ENCODE measurements at places on chromosomes 6 and 20.

DNA sequence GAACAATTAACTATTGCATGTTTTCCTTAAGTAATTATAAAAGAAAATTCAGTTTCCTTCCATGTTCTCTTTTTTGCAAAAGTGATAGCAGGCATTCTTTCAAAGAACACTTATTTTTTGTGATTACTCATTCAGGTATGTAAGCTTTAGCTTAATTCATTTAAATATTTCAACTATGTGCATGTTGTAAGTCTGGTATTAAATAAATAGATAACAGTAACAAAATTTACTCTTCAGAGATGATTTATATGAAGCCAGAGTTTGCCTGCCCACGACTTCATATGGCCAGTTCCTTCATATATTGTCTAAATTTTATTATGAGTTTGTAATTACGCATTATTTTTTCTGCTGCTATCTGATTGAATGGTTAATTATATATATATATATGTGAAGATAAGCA is 110.9 kb downstream of the ADGRG6 start:
- DNase-seq, result no peak

- no peak for DNase-seq
These were observed 102.4 kb upstream of the MAP7 start for GRCh38 chr6:136652656-136653055.

DNA sequence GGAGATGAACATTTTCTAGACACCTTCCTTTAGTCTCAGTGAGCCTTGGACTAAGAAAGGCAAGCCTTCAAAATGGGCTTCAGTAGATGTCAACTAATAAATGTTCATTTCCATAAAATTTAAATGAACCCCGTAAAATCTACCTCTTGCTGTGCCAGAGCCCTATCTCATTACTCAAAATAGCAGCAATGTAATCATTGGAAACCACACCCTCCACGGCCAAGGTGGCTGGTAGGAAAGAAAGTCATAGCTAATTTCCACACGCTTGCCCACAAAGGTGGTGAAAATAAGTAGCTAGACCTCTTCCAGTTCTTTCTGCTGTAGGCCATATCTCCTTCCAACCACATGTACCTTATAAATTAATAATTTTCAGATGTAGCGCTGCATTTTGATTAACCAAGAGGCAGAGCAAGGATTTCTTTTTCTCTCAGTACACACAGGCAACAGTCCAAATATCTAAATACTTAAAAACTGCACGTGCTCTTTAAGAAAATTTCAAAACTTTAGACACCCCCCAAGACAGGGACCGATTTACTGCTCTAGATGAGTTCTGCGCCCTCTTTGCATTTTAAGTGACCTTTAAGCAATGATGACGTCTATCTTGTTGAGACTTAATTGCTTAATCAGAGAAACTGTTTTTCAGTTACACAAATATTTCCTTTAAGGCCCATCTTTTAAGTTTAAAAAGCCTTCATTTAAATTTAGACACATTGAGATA is 290.8 kb downstream of the ZNF217 start:
- DNase-seq, result no peak

DNA sequence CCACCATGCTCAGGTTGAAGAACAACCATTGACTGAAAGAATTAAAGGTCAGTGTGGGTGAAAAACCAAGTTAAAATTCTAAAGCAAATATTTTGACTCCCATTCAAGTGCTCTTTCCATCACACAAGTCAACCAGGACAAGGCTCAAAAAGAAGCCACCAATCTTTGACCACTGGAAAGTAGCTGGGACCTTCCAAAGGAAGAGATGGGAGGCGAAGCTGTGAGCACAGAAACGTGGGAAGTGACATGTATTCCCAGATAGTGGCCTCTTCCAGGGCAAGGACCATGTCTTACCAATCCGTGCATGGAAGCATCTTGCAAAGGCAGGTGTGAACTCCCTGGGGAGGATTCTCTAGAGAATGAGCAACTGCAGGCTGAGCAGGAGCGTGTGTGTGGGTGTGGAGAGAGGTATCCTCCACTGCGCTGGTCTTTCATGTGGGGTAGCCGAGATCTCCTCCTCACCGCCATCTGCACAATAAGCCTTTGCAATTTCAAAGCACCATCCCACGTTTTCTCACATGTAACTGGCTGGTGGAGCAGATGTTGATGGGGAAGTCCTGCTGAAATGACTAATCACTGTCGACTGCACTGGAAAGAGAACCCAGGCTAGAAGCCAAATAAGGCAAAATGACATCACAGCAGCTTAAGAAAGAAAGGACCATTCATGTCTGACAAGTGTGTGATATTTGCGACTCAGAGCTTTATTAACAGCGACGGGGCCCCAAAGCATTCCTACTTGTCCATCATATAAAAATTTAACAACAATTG is 189.4 kb upstream of the RREB1 start:
- DNase-seq, result peak; percentile 82

DNA sequence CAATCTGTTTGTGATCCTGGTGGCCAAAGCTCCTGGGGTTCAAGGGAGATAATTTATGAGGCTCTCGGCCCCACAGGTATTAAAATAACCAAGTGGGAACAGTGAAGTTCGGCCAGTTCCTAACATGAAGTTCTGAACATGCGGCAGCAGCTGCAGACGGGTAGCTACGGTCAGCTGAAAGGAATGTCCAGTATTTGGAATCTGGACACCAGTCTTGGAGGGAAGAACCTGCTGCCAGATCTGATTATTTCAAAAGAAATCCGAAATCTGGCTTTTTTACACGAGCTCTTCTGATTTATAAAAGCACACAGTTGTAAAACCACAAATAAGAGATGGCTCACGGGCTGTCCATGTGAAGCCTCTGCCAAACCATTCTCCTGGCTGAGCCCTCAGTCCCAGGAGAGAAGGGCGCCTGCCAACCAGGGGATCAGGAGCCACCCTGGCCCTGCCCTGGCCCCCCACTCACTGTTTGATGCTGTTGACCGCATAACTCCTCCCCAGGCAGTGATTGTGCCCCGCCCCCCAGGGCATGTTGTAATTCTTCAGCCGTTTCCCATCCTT is 28.2 kb upstream of the KCNB1 start:
- no peak for DNase-seq

DNA sequence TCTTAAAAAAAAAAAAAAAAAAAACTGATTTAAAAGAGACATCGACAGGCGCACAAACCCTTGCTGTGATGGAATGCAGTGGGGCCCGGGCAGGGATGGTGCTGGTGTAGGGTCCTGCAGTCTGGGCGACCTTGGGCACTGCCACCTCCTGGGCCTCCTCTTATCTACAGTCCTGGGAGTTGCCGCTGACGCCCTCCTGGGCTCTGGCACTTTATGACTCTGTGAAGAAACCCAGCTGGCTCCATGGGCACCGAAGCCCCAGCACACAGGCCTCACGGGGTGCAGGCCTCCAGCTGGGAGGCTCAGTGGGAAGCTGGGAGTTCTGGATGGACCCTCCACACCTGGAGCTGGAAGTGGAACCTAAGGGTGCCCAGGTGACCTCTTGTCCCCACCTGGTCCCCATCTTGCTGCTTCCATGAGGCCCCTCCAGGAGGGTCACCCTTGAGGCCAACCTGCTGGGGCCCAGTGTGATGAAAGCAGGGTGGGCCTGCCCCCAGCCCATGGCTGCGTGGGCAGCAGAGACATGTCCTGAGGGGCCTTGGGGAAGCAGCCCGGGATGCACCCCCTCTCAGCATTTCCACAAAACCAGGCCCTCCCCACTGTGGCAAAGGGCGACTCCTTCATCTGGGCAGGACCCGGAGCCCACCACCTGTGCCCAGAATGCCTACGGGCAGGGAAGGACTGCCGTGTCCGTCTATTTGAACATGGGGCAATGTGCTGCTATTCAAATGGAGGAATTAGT is 104.9 kb downstream of the ASXL1 start:
- DNase-seq, result no peak

DNA sequence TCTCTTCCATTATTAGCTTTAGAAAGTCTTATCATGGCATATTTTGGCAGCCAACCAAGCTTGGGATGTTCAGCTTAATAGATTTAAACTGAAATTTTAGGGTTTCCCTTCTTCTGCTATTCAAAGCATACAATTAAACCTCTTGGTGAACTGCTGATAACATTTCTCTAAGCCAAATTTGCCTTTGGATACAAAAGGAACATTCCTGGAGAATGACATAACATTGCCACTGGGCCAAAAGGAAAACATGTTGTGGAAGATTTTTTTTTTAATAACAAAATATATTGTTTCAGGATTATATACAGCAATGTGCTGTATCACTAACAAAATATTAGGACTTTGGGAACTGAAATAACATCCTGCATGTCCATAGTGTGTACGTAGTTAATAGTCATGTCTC is 215.1 kb upstream of the TBX18 start:
- DNase-seq, result no peak

GRCh38 chr6:35152067-35152707 is 11.0 kb upstream of the TCP11 start:
- no peak for DNase-seq

- no peak for DNase-seq
These were observed 207.7 kb upstream of the MAN1A1 start for GRCh38 chr6:119557239-119557638.

- no peak for DNase-seq
These were observed 77.5 kb downstream of the ATXN1 start for GRCh38 chr6:16683641-16684194.

DNA sequence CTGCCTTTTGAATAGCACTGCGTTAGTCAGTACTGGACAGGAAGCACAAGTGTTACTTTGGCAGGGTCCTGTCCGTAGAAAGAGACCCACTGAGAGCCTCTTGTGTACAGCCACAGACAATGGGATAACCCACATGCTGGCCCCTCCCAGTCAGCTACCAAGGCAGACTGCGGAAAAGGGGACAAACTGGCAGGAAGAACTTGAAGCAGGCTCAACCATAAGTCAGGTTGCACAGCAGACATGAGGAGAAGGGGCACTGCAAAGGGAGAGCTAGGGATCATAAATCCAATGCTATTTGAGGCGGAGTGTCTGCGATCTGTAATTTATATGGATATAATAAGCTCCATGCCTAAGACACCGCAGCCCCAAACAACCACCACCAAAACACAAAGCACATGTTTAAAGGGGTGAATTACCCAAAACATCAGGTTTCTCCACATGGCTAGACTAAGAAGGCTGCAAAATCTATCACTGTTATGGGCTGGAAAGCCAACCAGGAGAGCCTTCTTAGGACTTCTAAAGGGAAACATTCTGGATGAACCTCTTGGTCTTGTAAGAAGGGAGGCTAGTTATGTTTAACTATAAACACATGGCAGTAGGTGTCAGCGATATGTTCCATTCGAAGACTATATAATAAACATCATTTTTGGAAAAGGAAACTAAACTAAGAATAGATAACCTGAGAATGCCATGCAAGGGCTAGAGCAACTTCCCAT is 141.7 kb downstream of the BACH2 start:
- DNase-seq, result no peak

DNA sequence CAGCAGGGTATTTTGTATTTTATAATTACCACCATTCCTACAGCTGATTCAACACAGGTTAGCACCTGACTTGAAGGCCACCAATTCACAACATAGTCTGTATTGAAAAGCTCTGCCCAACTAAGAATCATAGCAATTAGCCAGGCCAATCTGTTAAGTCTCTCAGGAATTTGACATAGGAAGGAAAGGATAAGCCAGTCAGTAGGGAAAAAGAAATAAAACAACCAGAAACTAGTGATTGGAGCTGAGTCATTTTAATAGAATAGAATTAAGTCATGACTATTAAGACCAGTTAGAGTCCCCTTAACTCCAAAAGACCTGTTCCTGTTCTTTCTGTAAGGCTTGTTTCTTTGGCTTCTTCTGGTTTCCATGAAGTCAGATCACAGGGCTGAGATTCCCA is 8.1 kb downstream of the RANBP9 start:
- DNase-seq, result no peak

GRCh38 chr6:82872185-82872584 is 193.5 kb downstream of the UBE3D start:
- DNase-seq, result no peak

DNA sequence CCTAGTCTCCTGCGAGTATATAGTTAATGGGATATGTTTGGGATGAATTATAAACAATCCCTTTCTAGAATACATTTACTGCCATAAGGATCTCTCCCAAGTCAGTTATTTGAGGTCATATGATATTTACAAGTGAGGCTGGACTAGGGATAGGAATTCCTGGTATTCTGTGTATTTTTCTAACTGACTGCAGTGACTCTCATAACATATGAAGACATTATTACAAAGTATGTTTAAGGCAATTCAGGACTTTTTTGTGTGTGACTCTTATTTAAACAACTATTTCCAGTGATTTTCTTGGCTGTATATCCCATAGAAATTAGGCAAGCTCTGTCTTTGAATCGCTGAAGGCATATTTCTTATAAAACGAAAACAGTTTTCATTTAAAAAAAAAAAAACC is 18.4 kb upstream of the TNFAIP3 start:
- DNase-seq, result no peak

GRCh38 chr20:6122873-6123648 is at the start of gene FERMT1:
Gene FERMT1, minus strand, starts transcription at chr20:6123030. Its CDS starts 3,476 bp downstream, at chr20:6119554.
- peak; percentile 32 for DNase-seq

DNA sequence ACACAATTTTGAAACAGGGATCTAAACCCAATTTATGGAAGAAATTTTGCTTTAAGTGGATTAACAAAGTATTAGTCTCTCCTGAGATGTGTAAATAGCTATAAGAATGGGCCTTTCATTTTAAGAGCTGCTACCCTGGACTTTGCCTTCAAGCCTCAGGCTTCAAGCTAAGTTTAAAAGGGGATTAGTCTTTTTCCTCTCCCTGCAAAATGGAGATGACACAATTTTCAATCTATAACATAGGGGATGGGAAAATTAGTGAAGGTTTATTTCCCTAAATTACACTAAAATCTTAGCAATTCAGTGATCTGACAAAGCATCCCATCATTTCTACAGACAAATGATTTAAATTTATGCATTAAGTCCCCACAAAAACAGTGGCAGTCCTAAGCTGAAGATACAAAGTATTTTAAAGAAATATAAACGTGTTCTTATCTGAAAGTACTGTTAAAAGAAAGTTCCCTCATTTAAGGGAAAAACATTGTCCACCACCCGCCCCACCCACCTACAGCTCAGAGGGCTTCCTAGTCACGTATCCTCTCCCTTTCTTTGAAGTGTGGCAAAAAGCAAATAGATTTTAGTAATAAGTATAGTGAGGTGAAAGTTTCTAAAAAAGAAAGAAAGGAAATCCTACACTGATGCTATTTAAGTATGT is 14.5 kb downstream of the ARHGAP18 start:
- no peak for DNase-seq

DNA sequence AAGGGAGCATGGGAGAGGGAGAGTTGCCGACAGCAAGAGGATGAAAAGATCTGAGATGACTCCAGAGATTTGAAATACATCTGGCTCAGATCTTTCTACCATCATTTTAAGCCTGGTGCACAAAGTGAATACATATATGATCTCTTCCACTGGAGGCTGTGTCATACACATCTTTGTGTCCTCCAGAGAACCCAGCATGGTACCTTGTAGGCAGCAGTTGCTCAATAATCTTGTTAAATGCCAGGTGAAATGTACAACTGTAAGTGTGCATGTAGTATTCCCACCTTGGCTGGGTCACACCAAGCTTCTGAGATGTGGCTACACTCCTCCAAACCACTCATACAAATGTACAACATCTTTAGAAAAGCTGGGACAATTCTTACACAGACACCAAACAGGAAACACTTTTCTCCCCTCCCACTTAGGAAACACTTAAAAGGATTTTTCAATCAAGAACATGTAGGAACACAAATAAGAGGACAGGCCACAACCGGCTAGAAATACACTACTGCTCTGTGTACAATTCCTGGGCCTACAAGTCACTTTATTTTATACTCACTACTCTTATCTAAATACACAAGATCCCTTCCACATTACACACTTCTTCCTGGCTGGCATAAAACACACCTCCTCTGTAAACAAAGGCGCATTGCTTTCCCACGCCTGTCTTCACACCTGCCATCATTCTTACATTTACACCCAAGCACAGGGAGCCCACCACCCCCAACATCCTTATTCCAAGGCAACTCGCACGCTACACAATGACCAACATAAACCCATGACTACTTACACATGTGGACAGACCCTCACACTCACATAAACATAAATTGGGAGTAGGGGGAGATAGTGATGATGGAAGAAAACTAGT is 3.8 kb upstream of the IER3 start:
- DNase-seq, result no peak

Data from stimulated activated naive CD8-positive, alpha-beta T cell treated with anti-CD3 and anti-CD28 coated beads, Interleukin-15, amount 100 ng/mL, for 72 hours (primary cell).